ENCODE measurements at places on chromosomes 4 and X.

DNA sequence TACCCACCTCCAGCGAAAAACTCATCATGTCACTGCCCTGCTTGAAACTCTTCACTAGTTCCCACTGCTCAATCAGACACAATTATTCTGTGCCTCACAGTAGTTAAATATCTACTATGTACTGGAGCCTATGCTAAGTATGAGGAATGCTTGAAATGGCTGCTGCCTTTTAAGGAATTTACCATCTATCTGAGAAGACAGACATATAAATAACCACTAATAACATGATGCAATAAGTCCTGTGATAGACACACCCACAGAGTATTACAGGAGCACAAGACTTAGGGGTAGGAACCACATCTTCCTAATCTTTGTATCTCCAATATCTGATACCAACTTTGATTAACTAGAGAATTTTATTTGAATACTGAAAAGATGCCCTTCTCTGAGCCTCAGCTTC is 21.1 kb downstream of the SLC25A53 start:
- no peak for DNase-seq

DNA sequence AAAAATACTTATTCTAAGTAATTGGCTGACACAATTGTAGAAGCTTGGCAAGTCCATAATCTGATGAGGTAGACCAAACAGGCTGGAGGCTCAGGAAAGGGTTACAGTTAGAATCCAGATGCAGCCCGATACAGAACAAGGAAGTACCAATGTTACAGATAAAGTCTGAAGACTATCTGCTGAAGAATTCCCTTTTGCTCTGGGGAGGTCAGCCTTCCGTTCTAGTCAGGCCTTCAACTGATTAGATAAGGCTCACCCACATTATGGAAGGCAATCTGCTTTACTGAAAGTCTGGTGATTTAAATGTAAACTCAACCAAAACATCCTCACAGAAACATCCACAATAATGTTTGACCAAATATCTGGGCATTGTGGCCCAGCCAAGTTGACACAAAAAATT is 7.4 kb upstream of the DYNLT3 start:
- DNase-seq = no peak

GRCh38 chrX:109704563-109704962 is 28.5 kb downstream of the ACSL4 start:
- DNase-seq = no peak

- DNase-seq = no peak
Measured at GRCh38 chrX:136584545-136584944, 52.5 kb downstream of the VGLL1 start.

- no peak for DNase-seq
Measured at GRCh38 chrX:5086388-5086787, 1142.3 kb downstream of the NLGN4X start.

Measured in stimulated activated CD8-positive, alpha-beta memory T cell treated with anti-CD3 and anti-CD28 coated beads, Interleukin-7, amount 100 ng/mL, for 4 hours (primary cell).